ENCODE measurements at places on chromosomes 3 and 15.

DNA sequence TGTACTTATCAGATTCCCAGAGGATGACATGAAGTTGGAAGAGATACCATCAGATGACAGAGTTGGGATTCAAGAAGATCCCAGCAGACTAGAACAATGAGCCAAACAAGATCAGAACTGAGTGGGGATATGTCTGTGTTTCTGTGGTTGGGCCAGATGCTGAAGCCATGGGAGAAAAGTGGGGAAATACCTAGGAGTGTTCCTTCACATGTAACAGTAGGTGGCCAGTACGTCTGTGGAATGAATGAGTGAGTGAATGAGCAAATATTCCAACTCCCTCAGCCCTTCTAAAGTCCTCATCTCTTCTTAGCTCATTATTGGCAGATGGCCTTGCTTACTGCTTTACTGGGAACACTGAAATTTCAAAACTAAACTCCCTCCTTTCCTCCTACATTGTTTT lies 32.2 kb upstream of the GREM1 start:
- DNase-seq: no peak

GRCh38 chr3:117762621-117763037 lies 1053.0 kb downstream of the TUSC7 start:
- DNase-seq: no peak

DNA sequence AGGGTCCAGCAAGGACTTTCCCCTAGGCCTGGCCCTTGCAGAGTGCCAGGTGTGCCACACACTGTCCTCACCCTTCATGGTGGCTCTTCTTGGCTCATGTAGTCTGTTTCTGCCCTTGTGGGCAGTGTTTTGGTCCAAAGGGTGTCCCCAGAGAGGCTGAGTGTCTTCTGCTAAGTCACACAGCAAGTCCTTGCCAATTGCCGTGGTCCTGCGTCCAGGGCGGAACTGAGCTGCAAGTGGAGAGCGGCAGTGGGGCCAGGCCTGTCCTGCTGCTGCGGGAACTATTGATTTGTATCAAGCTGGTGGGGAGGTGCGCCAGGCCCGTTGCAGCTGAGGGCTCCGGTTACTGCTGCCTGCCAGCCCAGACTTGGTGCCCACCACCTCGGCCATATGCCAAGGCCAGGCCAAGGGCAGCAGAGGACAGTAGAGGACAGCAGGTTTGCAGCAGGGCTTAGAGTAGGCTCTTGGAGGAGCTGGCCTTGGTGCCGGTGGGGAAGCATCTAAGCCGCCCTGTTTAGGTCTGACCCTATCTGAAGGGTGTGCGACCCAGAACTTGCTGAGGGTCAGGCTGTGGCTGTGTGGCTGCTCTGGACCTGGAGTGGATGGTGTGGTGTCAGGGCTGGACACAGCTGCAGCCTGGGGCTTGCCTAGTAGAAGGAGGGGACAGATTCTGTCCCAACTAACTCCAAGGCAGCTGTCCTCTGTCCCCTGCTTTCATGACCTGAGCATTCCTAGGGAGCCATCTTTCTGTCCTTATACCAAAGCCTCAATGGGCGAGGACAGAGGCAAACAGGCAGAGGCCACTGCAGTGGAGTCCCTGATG lies 4.5 kb downstream of the AMIGO3 start:
- no peak for DNase-seq

DNA sequence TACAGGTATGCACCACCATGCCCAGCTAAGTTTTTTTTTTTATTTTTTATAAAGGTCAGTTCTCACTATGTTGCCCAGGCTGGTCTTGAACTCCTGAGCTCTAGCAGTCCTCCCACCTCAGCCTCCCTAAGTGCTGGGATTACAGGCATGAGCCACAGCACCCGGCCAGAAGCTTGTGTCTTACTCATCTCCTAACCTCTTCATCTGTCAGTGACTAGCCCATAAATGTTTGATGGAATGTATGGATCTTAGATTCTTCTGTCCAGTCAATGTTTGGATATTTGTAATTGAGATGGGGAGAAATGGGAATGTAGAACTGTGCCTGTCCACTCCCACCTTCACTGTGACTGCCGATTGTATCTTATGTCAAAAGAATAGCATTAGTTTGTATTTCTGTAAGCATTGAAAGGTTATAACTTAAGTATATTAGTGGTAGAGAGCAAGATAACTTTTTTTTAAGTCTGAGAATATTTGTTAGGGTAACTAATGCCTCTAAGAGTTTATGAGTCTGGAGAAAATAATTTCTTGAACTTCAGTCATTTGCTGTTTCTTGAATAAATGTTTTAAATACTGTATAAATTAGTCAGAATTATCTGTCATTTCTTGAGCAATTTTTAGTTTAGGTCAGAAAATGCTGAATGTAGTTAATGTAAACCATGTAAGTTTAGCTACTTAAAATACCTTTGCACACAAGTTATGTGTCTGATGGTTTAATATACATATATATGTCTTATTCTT lies 215.3 kb upstream of the CGNL1 start:
- DNase-seq: no peak

DNA sequence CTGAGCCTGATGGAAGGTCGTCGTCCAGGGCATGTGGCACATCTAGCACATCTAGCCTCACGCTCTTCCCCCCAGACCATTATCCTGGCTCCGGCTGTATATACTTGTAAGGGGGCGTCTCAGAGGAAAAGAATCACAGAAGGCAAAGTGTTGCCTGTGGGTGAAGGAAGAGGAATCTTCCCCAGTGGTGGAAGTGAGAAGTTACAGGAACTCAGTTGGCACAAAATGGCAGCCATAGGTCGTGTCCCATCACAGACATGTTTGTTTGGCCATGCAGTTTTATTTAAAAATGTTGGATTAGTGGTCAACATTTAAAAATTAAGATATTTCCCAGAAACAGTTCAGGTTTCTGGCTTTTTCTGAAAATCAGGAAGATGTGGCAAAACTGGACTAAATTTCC lies 13.6 kb downstream of the GALNT15 start:
- DNase-seq: no peak

GRCh38 chr3:138901567-138901966 lies 45.4 kb downstream of the FOXL2 start:
- DNase-seq: no peak

DNA sequence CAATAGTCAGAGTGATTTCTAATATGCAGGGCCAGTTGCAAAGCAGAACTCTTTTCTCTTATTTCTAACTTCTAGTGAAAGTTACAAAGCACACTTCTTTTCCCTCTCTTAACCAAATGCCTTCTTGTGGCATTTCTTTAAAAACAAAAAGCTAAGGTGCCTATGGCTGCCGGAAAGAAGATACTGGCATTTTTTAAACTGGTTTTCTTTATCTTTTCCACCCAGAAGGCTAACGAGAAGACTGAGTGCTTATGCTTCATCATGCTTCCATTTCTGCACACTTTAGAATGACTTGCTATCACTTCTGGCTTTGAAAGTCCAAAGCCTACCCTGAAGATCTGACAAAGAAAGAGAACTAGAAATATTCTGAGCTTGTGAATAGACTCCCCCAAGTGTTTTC lies 141.3 kb downstream of the P2RY1 start:
- no peak for DNase-seq

DNA sequence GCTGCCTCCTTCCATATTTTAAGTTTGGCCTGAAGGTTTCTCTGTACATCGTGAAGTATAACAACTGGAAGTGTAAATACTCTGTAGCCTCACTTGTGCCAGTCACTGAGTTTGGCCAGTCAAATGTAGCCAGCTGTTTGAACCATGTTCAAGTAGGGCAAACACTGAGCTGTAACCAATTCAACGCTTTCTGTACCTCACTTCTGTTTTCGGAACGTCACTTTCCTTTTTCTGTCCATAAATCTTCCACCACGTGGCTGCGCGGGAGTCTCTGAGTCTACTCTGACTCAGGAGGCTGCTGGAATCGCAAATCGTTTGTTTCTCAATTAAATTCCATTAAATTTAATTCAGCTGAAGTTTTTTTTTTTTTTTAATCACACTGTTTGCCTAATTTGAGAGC lies 88.8 kb upstream of the RARB start:
- DNase-seq: no peak

DNA sequence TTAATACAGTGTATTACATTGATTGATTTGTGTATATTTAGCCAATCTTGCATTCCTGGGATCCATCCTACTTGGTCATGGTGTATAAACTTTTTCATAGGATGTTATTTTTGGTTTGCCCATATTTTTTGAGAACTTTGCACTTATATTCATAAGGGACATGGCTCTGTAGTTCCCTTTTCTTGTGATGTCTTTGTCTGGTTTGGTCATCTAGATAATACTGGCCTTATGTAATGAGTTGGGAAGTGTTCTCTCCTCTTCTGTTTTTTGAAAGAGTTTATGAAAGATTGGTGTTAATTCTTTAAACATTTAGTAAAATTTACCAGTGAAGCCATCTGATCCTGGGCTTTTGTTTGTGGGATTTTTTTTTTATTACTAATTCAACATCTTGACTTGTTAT lies 9.6 kb downstream of the CHST13 start:
- no peak for DNase-seq

DNA sequence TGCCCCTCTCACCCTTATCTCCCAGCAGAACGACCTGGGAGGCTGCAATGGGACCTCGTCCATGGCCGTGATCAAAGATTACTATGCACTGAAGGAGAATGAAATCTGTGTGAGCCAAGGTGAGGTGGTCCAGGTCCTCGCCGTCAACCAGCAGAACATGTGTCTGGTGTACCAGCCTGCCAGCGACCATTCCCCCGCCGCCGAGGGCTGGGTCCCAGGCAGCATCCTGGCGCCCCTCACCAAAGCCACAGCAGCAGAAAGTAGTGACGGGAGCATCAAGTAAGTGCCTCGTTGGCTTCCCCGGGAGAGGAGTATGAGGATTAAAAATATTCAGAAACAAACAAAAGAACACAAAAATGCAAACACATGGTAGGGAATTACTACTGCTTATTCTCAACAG lies 55.9 kb upstream of the UMPS start:
- no peak for DNase-seq

DNA sequence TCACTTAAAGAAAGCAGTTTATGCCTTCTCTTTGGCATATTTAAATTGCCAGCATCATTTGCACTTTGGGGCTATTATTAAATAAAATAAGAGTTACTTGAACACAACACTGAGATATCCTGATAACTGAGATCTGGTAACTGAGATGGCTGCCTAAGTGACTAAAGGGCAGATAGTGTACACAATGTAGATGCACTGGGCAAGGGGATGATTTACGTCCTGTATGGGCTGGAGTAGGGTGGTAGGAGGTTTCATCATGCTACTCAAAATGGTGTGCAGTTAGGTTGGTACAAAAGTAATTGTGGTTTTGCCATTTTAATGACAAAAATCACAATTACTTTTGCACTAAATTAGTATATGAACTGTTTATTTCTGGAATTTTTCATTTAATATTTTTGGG lies 196.1 kb downstream of the UBE2E2 start:
- no peak for DNase-seq

GRCh38 chr15:48833526-48834239 lies 22.8 kb upstream of the CEP152 start:
- no peak for DNase-seq

DNA sequence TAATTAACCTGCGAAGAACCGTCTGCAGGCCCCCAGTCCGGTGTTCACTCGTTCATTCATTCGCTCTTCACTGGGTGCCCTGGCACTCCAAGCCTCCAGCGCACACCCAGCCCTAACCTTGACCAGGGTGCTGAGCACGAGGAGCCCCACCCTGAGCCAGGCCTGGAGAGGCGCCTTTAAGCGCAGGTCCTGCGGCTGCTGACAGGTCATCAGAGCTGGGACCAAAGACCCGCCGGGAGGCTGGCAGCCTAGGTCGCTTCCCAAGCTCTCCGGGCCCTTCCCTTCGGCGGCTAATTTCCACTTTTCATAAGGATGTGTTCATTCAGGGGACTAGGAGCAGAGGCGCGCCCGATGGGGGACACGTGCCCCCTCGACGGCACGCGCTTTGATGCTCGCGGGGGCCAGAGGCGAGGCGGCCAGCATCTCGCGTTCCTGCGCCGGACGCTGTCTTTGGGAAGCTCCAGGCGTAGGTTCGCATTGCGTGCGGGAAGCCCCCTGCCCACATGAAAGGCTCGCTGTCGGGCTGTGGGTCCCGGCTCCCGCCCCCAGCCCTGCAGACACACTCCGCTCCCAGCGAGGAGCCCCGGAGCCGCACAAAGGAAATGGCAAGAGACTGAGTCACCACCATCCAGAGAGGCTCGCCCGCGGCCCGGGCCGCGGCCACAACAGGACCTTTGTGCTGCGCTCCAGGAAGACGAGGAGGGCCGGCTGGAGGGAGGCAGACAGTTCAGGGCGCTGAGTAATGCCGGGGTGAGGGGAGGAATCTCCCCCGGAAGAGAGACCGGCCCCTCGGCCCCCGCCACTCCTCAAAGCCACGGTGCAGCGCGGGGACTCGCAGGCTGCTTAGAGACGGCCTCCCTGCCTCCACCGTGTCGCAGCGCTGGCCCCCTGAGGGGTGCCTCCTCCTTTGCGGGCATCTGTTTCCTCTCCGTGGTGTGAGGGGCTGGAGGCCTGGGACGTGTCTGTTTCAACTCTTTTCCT lies 266.4 kb upstream of the HES1 start:
- no peak for DNase-seq

DNA sequence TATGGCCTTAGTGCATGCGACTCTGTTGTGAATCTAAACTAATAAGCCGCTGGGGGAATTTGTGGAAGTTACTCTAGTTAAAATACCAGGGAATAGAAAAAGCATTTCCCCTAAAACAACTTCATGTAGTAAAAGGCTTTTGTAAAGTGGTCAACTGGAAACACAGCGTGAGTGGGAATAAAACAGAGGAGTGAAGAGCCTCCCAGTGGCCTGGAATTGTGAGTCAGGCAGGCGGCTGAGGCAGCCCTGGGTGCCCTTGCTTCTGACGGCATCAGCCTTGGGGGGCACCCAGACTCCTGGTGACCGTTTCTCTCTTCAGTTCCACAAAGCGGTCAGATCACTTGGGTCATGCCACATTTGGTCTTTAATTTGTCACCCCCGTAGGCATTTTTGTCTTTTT lies 108.4 kb downstream of the GHSR start:
- DNase-seq: no peak

- no peak for DNase-seq
Measured at GRCh38 chr3:186988806-186989205, 58.5 kb downstream of the ST6GAL1 start.

DNA sequence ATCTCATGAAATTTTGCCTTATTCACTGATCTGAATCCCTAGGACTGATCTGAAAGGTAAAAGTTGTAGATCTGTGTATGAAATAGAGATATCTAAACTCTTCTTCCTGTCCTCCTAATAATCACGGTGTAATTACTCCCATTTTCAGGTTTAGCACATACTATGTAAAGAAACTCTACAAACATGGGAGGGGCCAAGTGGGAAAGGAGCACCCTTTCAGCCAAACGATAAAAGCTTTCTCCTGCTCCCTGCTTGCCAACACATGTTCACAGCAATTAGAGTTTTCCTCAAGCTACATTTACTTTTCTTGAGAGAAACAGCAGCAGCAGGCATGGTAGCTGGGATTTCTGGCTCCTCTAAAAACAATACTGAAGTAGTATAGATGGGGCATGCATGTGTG lies 71.6 kb downstream of the CHAC1 start:
- DNase-seq: no peak

- no peak for DNase-seq
Measured at GRCh38 chr3:54777141-54777540, 150.7 kb downstream of the LRTM1 start.
